ENCODE measurements at places on chromosomes 3 and 15.

GRCh38 chr15:40234783-40235182 is 4.1 kb upstream of the PAK6 start:
- no peak for DNase-seq

- DNase-seq, result no peak
Observed at GRCh38 chr3:188348435-188349244, 194.7 kb downstream of the LPP start.

GRCh38 chr15:64349375-64349774 is 6.6 kb downstream of the CSNK1G1 start:
- no peak for DNase-seq

- no peak for DNase-seq
Observed at GRCh38 chr3:8730656-8731055, 2.9 kb upstream of the CAV3 start.

DNA sequence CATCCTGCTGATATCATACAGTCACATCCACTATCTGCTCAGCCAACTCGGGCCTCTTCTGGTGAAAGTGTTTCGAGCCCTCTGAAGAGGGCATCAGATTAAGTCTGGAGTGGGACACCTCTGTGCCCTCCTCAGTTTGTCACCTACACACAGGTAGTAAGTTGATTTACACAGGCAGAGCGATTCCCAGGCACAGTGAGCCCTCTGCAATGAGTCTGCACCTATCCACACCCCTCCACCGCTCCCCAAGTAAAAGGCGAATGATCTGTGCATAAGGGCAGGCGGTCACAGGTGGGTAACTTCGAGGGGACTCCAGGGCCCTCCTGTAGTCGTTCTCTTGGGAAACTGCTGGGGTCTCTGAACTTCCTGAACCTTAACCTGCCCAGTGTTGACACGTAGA is 152.0 kb downstream of the ATP10A start:
- no peak for DNase-seq

DNA sequence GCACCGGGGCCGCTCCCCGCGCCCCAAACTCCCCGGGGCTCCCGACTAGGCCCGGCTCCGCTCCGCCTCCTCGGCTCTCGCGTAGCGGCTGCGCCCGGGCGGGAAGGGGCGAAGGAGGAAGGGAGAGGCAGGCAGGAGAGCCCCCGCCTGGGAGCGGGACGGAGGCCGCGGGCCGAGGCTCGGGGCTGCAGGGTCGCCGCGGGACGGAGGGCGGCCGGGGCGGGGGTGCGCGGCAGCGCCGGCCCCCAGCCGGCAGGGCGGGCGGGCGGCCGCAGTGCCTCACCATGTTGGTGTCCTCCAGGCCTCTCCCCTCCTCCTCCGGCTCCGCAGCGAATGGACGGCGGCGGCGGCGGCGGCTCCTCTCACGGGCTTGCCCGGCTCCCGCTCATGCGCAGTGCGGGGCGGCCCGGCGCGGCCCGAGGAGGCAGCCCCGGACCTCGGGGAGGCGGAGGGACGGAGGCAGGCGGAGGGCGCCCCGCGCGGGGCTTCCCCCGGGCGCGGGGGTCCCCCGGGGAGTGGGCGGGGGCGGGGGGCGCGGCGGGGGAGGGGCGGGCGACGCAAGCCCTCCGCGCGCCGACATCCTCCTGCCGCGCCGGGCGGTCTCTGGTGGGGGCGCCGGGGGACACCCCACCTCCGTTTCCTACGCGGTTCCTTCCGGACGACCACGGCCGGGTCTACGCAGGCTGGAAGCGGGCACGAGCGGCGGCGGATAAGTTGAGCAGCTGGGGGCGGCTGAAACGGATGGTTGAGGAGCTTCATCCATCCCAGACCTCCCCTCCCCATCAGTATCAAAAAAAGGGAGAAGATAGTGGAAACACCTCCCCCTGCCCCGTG is at the start of gene DCUN1D1:
Gene DCUN1D1 (minus strand): TSS at position 335 of the 834 bp plus-strand sequence. CDS start 49 bp downstream, at position 286.
- DNase-seq, result peak; percentile 17

GRCh38 chr3:159488602-159489001 is 500.0 kb upstream of the IL12A start:
- no peak for DNase-seq

DNA sequence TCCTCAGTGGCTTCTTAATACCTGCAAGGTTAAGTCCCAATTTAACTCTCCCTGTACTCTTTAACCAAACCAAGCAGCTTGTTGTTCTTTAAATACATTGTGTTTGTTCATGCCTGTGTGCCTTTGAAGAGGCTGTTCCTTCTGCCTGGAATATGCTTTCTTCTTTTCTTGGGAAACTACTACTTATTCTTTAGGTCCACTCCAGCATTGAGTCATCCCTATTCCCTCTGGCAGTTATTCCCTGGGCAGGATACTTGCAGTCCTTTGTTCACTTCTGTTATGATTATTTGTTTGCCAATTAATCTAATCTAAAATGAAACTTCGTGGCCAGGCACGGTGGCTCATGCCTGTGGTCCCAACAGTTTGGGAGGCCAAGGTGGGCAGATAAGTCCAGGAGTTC is 139.3 kb downstream of the ZNF609 start:
- no peak for DNase-seq

DNA sequence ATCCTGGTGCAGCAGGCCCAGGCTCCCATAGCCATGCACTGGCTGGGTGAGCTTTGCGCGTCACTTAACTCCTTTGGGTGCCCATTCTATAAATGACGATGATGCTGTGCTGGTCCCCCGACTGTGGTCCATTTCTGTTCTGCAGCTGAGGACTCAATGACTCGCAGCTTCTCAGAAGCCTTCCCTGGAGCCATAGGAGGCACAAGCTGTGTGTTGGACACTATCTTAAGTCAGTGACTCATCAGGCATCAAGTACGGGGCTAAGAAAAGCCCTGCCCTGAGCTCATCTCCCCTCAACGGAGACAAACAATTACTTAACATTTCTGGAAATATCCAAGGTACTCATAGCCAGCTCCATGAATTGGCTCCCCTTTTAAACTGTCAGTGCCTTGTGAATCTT is 13.8 kb upstream of the MUSTN1 start:
- no peak for DNase-seq

DNA sequence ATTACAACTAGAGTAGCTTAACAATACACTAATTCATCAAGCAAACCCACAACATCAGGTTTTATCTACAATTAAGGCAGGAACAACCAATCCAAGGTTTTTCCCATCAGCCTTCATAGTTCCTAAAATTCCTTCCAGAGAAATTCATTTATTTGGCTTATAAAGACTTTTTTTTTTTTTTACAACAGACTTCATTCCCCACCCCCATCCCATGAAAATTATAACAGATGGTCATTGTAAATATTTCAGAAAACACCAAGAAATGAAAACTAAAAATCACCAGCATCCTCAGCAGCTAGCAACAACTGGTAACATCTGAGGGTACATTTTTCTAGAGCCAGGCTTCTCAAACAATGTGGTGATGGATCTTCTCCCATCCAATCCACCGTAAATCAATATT is 11.0 kb downstream of the SH3BP5 start:
- DNase-seq, result no peak

DNA sequence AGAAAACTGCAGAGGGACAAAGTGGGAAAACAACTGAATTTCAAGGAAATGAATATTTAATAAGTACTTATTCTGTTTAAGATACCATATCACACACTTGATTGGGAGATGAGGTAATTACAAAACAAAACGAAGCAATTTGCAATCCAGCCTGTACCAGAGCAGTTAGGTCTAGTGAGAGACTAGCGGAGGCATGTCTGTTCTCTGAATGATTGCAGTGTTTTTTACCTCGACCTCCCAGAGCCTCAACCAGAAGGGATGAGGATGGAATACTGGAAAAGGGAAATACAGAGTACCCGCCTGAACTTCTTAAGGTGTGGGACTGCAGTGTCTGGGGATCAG is 59.5 kb downstream of the PIK3CB start:
- DNase-seq, result no peak

DNA sequence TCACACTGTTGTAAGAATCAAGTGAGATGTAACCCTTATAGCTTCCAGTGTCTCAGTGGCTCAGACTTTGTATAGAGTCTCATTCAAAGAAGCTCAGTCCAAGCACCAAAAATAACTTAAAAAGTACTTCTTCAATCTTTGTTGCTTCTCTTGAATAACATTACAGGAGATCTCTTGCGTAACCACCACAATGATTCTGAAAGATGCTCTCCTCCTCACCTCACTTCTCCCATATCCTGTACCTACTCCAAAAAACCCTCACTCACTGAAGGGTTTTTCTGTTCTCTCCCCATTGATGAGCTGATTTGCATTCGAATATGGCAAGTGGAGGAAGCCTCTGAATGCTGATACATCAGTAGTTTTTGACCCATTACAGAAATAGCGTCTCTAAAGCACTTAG is 39.4 kb upstream of the MRPS22 start:
- DNase-seq, result no peak

- no peak for DNase-seq
Observed at GRCh38 chr15:92962914-92963313, 62.8 kb downstream of the CHD2 start.

DNA sequence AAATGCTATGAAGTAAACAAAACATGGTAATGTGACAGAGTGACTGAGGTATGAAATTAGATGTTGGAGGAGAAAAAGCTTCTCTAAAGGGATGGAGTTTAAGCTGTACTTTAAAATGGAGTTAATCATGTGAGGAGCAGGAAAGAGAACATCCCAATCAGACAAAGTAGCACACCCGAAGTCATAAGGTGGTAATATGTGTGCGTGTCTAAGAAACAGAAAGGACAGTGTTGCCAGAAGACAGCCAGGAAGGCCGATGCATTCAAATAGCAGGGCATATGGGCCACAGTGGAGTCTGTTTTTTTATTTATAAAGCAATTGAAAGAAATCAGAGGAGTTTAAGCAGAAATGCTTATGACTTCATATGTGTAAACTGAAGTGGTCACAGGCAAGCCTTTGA is 376.3 kb downstream of the NLGN1 start:
- DNase-seq, result no peak

- no peak for DNase-seq
Observed at GRCh38 chr15:57562196-57562769, 29.4 kb upstream of the MYZAP start.

DNA sequence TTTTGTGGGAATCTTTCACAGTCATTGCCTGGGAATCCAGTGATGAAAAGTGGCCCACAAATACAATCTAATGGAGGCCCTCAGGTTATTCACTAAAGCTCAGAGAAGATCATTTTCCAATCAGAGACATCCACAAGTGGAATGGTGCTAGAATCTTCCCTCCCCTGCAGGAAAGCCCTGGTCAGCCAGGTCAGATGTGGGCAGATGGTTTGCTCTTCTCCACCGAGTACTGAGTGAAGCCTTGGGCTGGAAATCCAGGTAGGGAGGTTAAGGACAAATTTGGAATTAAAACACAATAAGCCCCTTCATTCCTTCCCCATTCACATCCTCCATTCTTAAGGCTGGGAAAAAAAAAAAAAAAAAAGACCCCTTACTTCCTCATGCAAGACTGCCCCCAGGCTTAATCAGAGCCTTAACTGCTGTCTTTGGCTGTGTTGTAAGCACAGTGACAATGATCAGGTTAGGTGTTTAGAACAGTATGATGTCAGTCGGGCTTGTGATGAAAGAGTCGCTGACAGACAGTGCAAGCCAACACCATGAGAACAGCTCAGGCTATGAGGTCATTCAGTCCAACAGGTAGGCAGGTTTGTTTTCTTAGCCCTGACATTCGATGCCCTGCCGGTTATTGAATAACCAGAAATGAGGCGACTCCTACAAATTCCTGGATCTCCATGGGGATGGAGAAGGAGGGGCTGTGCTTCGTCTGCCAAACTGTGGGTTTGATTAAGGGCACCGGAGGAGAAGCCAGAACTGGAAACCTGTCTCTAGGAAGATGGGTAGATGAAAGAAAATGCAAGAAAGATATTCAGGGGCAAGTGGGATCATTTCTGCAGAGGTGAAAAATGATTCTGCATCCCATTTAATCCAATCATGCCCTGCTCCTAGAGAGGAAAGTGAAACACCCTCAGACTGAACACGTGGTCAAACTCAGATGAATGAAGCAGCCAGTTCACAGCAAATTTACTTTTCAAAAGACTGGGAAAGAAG is 23.5 kb upstream of the HES1 start:
- no peak for DNase-seq

DNA sequence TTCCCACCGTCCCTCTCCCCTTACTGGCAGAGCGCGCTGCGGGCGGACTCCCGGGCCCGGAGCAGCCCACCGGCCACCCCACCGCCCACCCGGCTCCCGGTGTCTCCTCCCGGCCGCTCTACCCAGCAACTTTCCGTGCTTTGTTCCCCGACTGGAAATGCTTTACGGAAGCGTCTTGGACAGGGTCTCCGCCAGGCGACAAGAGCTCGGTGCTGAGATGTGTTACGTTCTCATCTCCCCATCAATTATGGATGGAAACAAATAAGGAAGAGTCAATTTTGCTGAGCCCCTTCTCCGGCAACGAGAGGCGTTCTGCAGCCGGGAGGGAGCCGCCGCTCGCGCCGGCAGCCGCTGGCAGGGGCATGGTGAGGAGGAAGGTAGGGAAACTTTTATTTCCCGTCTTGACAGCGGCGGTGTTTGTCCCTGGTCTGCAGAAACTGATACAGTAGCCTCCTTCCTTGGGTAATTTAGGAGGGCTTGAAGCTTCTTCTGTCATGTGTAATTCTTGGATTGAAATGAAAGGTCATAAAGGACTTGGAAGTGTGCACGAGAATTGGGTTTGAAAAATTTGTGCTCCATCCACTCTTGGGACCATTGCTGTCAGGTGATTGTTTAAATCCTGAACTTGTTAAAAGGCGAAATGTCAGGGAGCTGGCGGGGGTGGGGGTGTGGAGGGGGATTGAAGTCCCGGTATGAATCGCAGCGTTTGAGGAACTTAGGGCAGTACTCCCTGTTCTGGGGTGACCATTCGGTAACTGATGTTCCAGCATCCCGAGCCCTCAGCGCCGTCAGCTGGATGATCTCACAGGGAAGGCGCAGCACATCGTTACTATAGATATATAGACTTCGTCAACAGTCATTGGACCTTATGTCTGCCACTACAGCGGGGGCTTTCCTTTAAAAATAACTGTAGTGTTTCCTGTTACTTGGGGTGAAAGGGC is 1.5 kb downstream of the SEMA6D start:
- DNase-seq, result no peak

DNA sequence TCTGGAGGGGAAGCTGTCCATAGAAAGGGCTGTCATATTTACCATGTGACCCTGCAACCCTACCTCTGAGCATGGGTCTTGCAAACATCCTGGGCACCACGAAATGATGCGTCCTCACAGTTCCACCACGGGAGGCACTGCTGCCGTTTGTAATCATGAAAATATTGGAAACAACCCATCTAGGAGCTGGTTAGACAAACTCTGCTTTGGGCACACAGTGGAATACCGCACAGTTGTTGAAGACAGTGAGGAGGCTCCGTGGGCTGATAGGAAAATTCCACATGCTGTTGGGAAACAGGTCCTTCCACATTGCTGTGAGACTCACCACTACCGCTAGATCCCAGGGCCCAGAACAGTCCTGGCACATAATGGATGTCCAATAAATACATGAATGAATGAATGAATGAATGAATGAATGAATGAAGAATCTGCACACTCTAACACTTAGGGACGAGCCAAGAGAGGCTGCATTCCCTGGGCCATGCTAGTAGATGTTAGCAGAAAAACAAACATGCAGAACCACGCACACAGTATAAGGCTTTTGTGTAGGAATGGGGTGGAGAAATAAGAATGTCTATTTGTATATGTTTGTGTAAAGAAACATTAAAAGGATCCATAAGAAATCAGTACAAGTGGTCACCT is 40.6 kb downstream of the TPRA1 start:
- DNase-seq, result no peak

- no peak for DNase-seq
Observed at GRCh38 chr15:33830351-33830750, 137.9 kb upstream of the CHRM5 start.
